ENCODE measurements at places on chromosomes 5 and 9.

- DNase-seq = no peak
Measured at GRCh38 chr5:132459031-132459982, 31.3 kb downstream of the IRF1 start.

DNA sequence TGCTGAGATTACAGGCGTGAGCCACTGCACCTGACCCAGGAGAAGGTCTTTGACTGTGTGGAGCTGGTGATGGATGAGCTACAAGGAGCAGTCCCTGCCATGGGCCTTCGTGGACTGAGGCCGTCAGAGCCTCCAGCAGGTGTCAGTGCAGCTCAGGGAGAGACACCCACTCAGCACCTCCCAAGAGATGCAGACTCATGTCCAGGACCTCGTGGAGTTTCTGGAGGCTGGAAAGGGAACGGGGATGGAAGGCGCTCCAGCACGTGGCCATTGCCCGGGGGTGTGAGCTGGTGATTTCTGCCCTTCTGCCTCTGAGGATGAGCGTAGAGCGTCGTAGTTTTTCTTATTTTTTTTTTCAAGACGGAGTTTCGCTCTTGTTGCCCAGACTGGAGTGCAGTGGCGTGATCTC is 9.5 kb downstream of the TOR4A start:
- DNase-seq = no peak

DNA sequence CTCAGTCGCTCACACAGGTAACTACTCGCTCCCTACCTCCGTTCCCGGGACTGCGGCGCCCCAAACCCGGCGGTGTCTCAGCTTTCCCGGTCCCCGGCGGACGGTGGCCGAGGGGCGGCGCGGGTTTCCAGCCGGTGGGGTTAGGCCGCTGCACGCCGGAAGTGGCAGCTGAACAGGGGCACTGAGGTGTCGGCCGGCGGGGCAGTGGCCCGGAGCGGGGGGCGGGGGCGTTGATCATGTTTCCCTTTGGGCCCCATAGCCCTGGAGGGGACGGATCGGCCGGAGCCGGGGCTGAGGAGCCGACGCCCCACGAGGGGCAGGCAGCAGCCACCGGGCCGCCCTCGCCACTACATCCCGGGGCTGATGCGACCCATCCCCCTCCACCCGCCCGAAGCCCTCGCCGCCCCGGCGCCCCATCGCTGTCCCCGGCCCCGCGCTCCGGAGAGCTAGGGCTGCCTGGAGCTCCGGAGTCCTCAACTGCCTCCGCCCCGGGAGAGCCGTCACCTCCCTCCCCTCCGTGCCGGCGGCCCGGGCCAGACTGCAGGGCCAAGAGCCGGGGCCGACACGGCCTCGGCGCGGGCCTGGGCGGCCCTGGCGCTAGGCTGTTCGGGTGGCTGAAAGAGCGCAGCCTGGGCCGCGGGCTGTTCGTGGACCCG is at the start of gene DCAF10:
Gene DCAF10, plus strand, starts transcription at position 167 of the 656 bp plus-strand sequence. Its CDS starts 70 bp downstream, at position 237.
- peak; percentile 84 for DNase-seq

DNA sequence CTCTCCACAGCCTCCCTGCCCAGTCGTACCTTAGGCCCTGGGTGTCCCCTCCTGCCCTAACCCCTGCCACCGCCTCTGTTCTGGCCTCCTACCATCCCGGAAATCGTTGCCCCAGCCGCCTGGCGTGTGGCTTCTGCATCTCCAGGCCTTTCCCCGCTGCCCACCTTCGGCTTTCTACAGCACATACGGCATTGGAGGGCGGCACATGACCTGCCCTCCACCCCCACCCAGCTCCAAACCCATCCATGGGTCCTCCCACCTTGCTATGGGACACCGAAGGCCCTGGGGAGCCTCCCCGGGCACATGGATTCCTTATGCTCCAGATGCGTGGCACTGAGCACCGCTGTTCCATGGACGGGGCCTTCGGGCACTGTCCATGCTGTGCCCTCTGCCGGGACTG is 32.0 kb downstream of the FGF18 start:
- DNase-seq = no peak

GRCh38 chr5:141431286-141431685 is 979 bp downstream of the PCDHGA12 start:
- DNase-seq = no peak
